ENCODE measurements at places on chromosomes 7 and 10.

- no peak for DNase-seq
These were observed 87.0 kb downstream of the IPMK start for GRCh38 chr10:58180666-58181065.

DNA sequence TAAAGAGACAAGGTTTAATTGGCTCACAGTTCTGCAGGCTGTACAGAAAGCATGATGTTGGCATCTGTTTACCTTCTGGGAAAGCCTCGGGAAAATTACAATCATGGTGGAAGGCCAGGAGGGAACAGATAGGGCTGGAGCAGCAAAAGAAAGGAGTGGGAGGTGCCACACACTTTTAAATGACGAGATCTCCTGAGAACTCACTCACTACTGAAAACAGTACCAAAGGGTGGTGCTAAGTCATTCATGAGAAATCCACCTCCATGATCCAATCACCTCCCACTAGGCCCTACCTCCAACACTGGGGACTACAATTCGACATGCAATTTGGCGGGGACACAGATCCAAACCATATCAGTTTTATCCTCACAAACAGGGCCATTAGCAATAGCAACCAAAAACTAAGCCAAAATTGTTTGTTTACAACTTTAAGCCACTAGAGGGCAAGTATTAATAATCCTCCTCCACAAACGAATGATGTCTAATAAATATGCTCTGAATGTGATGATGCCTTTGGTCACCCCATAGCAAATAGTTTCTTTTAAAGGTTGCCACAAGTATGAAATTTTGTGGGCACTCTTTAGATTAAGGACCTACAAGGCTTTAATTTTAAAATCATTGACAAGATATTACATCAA lies 129.2 kb upstream of the NRBF2 start:
- no peak for DNase-seq

DNA sequence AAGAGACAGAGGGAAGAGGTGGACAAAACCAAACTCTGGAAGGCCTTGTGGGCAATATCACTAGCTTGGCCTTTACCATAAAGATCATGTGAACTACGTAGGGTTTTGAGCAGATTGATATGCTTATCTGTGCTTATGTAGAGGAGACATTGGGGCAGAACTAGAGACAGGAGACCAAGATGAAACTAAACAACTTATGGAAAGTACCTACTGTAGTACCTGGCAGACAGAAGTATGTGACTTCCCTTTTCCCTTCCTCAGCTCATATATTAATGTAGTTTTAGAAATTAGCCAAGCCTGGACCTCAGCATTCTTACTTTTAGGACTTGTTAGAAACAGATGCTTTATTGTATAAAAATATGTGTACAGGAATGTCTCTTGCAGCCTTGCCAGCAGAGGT lies 14.0 kb upstream of the IL6 start:
- DNase-seq, result no peak

DNA sequence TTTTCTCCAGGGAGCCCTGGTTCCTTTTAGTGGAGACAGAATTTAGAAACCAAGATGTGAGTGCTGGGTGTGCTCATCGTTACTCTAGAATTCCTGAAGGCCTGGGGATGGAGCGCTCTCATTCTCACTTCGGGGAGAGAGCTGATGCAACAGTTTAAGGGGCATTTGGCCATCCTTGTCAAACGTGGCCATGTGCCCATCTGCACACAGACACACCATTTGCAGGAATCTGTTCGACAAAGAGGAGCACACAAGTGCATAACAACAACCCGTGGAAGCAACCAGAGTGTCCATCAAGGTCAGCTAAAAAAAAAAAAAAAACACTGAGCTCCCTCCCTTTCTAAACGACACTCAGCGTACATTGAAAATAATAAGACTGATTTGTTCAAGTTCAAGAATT lies 23.0 kb upstream of the RET start:
- DNase-seq, result no peak

- no peak for DNase-seq
These were observed 65.0 kb downstream of the POU6F2 start for GRCh38 chr7:39042670-39043069.

DNA sequence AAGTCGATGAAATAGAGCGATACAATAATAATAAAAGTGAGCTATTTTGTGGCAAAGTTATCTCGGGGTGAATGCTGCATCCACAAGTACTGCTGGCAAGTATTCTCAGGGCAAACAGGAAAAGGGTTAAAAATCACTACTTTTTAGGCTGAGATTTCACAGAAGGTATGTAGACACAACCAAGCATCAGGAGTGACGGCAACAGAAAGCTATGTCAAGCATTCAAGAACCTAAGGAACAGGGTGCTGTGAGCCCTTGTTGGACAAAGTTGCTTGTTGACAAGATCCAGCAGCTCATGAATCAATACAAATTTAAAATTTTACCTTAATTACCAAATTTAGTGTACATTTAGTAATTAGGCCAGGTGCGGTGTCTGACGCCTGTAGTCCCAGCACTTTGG lies 41.2 kb upstream of the C1QL3 start:
- DNase-seq, result no peak

DNA sequence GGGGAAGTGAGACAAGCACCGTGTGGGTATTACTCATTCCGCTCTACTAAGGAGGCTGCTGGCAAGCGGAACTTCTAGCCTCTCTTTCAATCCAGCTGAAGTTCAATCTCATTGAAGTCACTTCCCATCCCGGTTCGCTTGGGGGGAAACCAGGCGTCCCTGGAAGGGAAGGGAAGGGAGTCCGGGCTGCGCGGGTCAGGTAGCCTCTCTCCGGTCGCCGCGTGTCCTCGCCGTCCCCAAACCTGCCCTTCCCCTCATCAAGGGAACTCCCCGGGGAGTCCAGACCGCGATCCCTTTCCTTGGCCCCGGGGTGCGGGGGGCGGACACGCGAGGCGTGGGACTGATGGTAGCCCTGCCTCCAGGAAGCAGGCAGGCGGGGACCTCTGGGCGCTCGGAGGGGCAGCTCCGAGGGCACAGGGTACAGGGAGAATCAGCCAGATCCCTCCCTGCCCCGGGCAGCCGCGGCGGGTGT lies 598 bp upstream of the ZEB1 start:
- peak; percentile 69 for DNase-seq

DNA sequence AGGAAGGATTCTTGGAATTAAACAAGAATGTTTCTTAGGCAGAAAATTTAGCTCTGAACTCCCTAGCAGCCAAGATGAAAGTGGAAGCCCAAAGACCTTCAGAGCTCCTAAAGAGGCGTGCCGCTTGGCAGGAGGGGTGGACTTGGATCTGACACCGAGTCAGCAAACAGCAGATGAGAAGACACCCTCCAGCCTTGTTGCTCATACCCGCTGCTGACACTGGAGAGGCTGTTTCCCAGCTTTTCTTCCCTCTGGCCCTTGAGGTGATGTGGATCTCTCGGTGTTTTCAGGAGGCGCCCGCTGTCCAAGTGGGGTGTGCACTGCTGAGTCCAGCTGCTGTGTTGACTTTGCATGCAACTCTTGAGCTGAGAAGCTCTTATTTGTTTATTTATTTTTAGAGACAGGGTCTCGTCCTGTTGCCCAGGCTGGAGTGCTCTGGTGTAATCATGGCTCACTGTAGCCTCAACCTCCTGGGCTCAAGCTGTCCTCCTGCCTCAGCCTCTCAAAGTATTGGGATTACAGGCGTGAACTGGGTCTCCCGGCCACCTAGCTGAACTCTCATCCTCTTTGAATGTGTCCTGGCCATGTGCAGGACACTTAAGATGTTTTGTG lies 21.5 kb downstream of the SLC18A2 start:
- DNase-seq, result no peak

DNA sequence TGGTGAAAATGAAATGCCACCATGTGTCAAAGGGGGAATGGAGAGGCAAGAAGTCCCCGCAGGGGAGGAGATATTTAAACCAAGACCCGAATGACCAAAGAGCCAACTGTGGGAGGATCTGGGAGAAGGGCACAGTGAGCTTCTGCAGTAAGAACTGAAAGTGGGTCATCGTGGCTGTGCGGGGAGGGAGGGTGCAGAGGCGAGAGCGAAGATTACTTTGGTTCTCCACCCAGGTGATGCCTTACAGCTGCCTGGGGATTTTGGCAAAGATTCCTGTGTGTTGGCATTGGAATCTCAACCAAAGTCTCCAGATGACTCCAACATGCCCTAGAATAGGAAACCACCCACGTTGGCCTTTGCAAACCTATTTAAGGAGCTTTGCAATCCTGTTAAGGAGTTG lies 44.2 kb upstream of the ADAM12 start:
- no peak for DNase-seq

GRCh38 chr10:59107147-59107546 lies 69.3 kb upstream of the PHYHIPL start:
- DNase-seq, result no peak

DNA sequence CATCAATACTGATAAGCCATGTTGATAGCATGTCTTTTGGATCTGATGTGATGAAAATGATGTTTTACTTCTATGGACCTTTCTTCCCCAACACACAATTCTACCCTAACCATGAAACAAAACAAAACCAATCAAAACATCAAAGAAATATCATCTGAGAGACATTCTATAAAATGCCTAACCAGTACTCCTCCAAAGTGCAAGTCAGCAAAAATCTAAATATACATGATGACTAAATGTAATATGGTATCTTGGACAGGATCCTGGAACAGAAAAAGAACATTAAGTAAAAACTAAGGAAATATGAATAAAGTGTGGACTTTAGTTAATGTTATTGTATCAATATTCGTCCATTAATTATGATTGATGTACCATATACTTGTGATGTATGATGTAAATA lies 625.1 kb downstream of the MAGI2 start:
- no peak for DNase-seq

DNA sequence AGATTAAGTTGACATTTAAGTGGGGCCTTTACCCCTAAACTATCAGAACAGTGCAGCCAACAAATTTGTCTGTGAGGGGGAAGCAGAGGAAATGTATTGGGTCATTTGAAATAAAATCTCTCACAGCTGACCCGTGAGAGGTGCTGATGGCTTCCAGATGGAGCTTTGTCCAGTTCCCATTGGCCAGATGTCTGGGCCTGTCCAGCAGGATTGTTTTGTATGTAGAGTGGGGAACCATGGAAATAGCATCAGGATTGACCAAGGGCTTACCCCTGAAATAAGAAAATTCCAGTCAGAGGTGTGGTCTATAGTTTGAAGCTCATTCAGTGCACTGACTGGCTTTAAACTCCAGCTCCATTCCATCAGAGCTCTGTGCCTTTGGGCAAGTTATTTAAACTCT lies 50.6 kb downstream of the INHBA start:
- no peak for DNase-seq

- DNase-seq, result no peak
These were observed 85.6 kb downstream of the AOAH start for GRCh38 chr7:36638586-36639263.

DNA sequence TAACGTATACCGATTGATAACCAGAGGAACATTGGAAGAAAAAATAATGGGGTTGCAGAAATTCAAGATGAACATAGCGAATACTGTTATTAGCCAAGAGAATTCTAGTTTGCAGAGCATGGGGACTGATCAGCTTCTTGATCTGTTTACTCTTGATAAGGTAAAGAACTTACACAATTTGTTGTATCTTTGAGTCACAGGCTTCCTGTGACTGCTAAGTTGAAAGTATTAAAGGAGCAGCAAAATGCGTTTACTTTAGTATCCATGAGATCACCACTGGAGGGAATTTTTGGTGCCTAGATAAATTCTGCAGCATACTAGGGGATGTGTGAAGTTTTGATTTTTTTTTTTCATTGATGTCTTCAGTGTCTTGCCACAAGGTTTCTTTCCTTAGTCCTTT lies 103.6 kb downstream of the BTAF1 start:
- DNase-seq, result no peak

DNA sequence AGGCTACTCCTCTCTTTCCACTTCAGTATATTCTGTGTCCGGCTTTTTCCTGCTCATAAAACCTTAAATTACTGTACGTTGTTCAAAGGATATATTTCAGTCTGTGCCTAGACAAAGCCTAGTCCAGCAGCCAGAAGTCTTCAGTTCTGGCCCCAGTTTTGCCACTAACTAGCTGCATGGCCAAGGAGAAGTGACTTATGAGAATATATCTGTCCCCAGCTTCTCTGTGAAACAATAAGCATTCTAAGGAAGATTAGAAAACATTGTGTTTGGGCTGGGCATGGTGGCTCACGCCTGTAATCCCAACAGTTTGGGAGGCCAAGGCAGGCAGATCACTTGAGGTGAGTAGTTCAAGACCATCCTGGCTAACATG lies 105.0 kb upstream of the HDAC9 start:
- DNase-seq, result no peak

DNA sequence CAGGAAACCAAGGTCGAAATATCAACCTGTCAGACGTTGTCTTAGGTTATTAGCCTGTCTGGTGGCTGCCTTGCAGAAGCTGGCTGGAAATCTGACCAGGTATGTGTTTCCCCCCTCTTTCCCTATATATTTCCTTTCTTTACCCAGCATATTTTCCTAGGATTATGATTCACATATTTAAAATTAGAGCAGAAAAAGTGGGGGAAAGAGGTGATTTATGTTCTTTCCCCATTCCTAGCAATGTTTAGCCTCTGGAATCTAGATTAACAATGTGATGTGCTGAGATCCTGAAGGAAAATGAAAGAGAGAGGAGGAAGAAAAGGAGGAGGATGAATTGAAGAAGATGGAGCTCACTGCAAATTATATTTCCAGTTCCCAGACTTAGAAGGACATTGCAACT lies 421.4 kb upstream of the AUTS2 start:
- DNase-seq, result no peak

Measured in C1 segment of cervical spinal cord (tissue), 14 donors.